Right lobe of liver (tissue), 6 donors: ENCODE measurements at places on chromosomes 5 and 9. TPM values are rescaled to one million over a fixed set of nuclear protein-coding genes. Genes with fewer than 3 reads are reported as not detected.
A peak's percentile ranks its signal among the peaks of the same experiment; 100 is the strongest.

AGXT2 gene
- 84.7 TPM for total RNA-seq

FBLL1 gene
- 0.38 TPM for total RNA-seq

GMCL2 gene
- not detected for total RNA-seq

HTR1A gene
- not detected for total RNA-seq

SPIN1 gene
- 19.1 TPM for total RNA-seq

CYSRT1 gene
- 0.20 TPM for total RNA-seq

DNA sequence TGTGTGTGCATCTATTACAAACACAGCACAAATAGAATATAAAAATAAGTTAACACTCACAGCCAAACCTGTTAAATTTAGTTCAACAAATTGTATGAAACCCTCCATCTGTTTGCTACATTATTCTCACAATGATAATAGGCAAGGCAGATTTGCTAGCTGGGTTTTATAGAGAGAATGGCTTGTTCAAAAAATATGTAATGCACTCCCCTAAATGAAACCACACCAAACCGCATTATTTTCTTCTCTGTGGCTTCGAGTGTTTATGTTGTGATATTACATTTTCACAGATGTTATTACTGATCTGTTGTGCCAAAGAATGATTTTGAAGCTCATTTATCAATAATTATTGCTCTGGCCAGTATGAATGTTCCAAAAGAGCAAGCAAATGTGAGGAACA, 92.9 kb downstream of the SPATA31D1 start:
- no peaks in the 10 kb centered on the region for H3K4me1 ChIP-seq
- no peak overlapping the region for H3K4me3 ChIP-seq
- H3K27me3 ChIP-seq = no peaks in the 10 kb centered on the region
- no peak for DNase-seq
- no peak overlapping the region for H3K27ac ChIP-seq

GRCh38 chr9:132147839-132148238, 14.0 kb upstream of the NTNG2 start:
- H3K27ac ChIP-seq = no peak overlapping the region
- DNase-seq = no peak
- H3K27me3 ChIP-seq = no peaks in the 10 kb centered on the region
- no peaks in the 10 kb centered on the region for H3K4me1 ChIP-seq

GRCh38 chr5:106720367-106720766, 950.4 kb downstream of the EFNA5 start:
- H3K27ac ChIP-seq = no peak overlapping the region
- H3K27me3 ChIP-seq = no peaks in the 10 kb centered on the region
- H3K4me1 ChIP-seq = no peaks in the 10 kb centered on the region
- no peak overlapping the region for H3K4me3 ChIP-seq

GRCh38 chr5:43663916-43664315, 60.9 kb downstream of the NNT start:
- no peaks in the 10 kb centered on the region for H3K4me1 ChIP-seq
- peaks cover 10% of the 10 kb centered on the region for H3K36me3 ChIP-seq
- no peaks in the 10 kb centered on the region for H3K27me3 ChIP-seq
- H3K4me3 ChIP-seq = no peak overlapping the region
- H3K27ac ChIP-seq = no peak overlapping the region

DNA sequence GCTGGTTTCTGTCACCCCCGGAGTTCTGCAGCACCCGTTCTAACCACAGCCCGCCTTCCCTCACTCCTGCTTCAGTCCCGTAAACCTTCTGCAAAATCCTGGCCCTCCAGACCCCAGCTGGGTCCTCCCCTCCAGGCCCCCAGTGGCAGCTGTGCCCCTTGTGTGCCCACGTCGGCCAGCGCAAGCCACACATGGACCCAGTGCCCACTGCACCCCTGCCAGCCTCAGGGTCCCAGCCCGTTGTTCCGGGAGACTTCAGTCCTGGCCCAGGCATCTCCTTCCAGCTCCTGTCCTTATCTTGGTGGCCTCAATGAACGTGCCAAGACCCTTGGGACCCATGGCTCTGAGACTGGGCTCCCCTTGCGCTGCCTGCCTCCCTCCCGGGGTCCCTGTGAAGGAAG, 43.2 kb downstream of the EXD3 start:
- DNase-seq = no peak
- no peaks in the 10 kb centered on the region for H3K36me3 ChIP-seq
- no peak overlapping the region for H3K4me3 ChIP-seq
- no peaks in the 10 kb centered on the region for H3K4me1 ChIP-seq
- H3K27me3 ChIP-seq = no peaks in the 10 kb centered on the region
- H3K27ac ChIP-seq = no peak overlapping the region

DNA sequence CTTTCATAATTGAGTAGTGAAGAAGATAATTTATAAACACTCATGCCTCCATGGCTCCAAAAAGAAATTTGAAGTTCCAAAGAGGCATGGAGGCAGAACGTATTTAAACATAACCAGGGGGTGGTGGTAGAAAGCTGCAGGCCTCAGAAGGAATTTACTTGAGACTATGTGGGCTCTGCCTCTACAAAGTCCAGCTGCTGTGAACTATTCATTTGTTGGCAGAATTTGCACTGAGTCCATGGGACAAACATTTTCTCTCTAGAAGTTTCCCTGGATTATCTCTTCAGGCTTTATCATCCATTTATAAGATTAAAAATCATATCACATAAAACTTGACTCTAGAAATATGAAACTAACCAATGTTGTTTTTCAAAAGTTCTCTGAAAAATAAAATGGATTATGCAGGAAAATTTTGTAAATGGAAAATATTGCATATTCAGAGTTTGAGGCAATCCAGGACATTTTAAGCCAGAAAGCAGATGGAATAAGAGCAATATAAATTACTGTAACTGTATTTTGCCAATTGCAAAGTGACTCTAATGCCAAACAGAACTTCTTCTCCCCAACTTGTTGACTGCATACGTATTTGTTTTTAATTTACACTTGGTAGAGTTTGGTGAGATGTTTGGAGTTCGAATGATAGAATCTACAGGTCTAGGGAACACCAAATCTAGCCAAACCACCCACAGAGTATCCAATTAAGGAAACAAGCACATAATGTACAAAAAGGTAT, 258.2 kb downstream of the ENC1 start:
- no peaks in the 10 kb centered on the region for H3K4me1 ChIP-seq
- no peak for DNase-seq
- no peaks in the 10 kb centered on the region for H3K27me3 ChIP-seq
- no peak overlapping the region for H3K4me3 ChIP-seq
- no peak overlapping the region for H3K27ac ChIP-seq
- no peaks in the 10 kb centered on the region for H3K36me3 ChIP-seq

GRCh38 chr5:150639751-150640150, 709 bp upstream of the SYNPO start:
- no peaks in the 10 kb centered on the region for H3K27me3 ChIP-seq
- H3K4me1 ChIP-seq = peaks cover 80% of the 10 kb centered on the region
- H3K4me3 ChIP-seq = peak overlapping the region; percentile 83
- no peaks in the 10 kb centered on the region for H3K36me3 ChIP-seq
- peak; percentile 50 for DNase-seq
